T-helper 17 cell (primary cell): ENCODE measurements at places on chromosomes 11 and 22.

DNA sequence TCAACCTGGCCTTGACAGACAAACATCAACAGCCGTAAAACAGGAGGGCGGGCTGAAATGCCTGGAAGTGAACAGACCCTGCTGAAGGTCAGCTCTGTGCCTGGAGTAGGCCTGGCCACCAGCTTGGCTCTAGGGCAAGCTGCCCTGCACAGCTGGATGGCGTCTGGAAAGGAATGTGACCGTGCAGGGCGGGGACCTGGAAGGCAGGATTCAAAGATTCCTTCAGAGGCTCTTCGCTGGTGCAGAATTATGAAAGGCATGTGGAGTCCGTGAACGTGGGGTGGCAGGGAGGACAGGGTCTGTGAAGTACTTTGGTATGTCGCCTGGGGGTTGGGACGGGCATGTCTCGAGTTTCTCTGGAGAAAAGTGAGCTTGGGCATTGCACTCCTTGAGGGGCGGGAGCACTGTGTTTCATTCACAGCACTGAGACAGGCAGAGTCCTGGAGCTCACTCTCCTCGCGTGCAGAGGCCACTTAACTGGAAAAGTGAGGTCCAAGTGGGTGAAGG is 1.5 kb downstream of the EHD1 start:
- DNase-seq = no peak

DNA sequence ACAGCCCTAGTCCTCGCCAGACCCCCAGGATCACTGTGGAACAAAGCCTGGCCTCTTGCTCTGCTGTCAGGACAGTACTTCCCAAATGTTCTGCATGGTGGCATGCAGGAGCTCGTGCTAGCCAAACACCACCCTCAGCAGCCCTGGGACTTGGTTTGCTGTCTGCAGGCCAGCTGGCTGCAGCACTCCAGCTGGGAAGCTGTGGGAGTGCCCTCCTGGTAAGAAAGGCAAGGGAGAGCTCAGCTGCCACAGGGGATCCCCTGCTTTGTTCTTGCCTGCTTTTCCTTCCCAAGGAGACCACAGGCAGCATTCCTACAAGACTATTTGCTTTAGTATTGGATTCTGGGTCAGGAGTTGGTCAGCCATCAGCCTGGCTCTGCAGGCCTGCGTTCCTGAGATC is 27.9 kb downstream of the TCIRG1 start:
- no peak for DNase-seq

DNA sequence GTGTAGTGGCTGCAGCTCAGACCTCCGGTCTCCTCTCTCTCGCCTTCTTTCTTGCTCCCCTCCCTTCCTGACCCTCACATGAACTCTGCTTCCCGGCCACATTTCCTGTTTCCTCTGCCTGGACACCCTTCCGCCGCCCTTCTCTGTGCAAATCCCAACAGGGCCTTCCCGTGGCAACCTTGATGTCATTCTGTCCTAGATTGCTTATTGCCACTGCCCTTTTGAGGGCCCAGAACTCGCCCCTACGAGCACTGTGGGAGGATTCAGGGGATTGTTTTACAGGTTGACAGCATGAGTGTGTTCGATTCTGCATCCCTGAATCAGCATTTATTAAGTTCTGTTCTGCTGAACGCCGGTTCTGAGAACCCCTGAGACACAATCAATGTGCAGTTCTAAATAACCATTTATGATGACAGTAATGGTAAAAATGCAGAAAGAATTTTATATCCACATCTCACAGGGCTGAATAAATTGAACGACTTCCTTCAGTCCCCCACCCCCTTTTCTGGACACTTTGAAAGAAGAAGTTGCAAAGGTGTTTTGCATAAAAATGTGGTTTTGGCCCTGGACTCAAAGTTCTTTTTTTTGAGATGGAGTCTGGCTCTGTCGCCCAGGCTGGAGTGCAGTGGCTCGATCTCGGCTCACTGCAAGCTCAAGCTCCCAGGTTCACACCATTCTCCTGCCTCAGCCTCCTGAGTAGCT is 6.4 kb downstream of the BATF2 start:
- DNase-seq = no peak

- no peak for DNase-seq
These were observed 305.2 kb downstream of the RAB38 start for GRCh38 chr11:87870086-87870485.

GRCh38 chr11:8989453-8989852 is 14.3 kb downstream of the NRIP3 start:
- DNase-seq = no peak

- no peak for DNase-seq
These were observed 6.1 kb downstream of the MRPL11 start for GRCh38 chr11:66432597-66432996.

GRCh38 chr11:100004541-100004940 is 682.5 kb upstream of the ARHGAP42 start:
- no peak for DNase-seq

DNA sequence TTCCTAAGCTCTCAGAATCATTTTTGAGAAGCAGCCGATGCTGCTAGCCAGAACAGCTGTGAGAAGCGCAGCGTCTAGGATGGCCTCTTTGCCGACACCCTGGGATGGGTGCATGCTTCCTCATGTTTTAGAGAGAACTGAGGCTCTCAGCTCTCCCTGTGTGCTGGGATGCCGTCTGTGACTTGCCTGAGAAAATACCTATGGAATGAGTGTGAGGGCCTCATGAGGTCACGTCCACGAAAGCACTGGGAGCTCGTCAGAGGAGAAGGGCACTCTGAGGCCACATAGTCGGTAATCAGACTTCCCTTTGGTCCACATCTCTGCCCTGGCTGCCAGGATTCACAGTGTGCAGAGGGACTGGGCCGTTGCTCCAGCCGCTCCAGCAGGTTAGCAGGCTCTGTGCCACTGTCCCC is 54.7 kb downstream of the MICAL3 start:
- no peak for DNase-seq

DNA sequence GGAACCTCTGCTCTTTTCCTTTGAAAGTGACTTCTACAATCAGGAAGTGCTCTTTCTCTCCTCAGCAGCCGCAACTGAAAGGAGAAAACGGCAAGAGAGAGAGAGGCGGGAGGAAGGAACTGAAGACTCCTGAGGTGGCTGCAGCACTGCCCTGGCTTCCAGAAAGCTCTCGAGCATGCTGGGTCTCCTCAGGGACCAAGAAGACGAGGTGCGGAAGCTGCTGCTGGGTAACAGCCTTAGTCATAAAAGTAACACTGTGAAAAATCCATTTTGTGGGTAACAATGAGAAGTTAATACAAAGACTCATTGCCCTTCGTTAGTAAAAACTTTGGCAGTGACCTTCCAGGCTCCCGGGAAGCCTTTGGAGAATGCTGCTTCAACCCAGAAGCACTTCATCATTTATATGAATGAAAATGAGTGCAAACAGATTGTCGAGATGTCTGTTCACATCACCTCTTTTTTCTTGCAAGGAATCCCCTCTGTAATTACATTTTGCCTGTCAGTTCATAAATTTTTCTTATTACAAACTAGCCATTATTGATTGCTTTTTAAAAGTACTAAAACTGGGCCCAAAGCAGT is 473.4 kb downstream of the SOX6 start:
- DNase-seq = no peak

DNA sequence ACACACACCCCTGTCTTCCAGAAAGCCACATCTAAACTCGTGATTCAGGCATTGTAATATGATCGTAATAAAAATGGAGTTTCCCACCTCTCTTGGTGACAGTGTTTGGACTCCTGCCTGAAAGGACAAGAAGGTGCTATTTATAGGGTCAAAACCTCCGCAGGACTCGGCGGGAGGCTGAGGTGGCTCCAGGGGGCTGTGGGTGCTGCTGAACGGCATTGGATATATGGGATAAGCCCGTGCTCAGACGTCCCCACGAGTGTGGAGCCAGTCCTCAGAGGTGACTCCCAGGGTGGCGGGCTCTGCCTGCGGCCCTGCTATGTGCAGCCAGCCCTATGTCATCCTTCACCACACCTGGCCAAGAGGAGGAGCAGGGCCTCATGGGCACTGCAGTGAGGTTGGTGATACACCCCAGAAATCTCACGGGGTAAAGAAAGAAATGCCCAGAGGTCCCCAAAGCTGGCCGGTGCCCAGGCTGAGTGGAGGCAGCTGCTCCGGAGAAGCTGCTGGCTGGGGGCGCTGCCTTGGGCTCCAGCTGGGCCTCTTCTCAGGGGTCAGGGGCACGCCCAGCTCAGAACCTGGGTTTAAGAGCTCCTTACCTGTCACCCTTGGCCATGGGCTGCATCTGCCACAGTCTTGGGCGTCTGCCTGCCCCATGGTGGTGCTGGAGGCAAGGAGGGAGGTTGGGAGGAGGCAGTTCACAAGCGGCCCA is 5.1 kb upstream of the OSBPL5 start:
- no peak for DNase-seq

DNA sequence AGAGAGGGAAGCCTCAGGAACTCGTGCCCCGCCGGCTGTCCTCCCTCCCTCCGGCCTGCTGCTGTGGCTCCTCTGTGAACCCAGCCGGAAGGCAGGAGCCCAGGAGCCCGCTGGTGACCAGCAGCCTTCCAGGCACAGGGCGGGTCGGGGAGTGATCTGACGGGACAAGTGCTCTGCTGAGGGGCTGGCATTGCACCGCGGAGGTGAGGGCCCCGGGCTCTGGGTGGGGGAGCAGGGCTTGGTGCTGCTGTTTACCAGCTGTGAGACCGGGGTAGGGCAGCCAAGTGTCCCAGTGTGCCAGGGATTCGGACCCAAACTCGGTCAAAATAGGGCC is 53.3 kb downstream of the FLRT1 start:
- no peak for DNase-seq

GRCh38 chr11:117072517-117073461 is 25.4 kb downstream of the SIK3 start:
- no peak for DNase-seq

DNA sequence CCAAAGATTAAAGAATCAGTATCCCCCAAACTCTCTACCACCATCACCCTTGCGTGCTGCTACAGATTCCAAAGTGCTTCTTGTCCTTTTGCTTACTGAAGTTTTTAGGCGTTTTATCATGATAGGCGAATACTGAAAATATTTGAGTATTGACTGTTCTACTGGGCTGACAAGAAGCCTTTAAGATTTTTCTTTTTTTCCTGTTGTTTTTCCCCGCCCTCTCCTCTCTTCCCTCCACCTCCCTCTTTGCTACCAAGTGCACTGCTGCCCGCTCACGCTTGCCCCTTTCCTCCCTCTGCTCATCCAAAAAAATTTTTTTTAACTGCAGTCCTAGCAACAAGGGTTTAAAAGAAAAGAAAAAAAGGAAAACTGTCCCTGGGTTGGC is 679 bp downstream of the SPCS2 start:
- DNase-seq = no peak

DNA sequence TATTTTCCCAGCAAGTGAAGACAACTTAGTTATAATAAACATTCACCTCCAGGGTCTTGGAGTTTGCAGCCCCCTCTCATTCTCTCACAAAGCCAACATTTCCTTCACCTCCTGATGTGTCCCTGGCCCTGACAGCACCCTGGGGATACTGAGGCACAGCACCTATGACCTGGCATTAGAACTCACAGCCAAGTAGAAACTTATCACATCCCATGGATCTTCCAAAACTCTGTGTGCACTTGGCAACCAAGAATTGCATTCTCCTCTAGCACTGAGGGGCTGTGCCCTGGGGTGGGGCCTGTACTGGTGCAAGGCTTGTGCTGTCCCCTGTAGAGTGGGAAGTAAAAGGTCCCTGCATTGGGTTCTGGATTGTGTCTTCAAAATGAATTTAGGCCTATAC is 116.7 kb upstream of the IGLL5 start:
- no peak for DNase-seq
